ENCODE measurements at places on chromosomes 12 and 14. TPM values are rescaled to one million over a fixed set of nuclear protein-coding genes. Genes with fewer than 3 reads are reported as not detected.
A peak's percentile ranks its signal among the peaks of the same experiment; 100 is the strongest.

Gene ZC2HC1C
- 0.08 TPM for polyA plus RNA-seq

Gene GUCY2C
- 0.10 TPM for polyA plus RNA-seq

GRCh38 chr12:93020631-93021597 is 91.8 kb upstream of the EEA1 start:
- DNase-seq: no peak

GRCh38 chr12:45446013-45446412 is 230.1 kb downstream of the ANO6 start:
- DNase-seq: no peak

GRCh38 chr12:2633825-2634200 is 161.0 kb upstream of the FKBP4 start:
- DNase-seq: no peak

- no peak for DNase-seq
Measured at GRCh38 chr14:23147676-23148075, 28.6 kb upstream of the CEBPE start.

GRCh38 chr12:16361142-16361783 is 13.8 kb downstream of the MGST1 start:
- DNase-seq: no peak

DNA sequence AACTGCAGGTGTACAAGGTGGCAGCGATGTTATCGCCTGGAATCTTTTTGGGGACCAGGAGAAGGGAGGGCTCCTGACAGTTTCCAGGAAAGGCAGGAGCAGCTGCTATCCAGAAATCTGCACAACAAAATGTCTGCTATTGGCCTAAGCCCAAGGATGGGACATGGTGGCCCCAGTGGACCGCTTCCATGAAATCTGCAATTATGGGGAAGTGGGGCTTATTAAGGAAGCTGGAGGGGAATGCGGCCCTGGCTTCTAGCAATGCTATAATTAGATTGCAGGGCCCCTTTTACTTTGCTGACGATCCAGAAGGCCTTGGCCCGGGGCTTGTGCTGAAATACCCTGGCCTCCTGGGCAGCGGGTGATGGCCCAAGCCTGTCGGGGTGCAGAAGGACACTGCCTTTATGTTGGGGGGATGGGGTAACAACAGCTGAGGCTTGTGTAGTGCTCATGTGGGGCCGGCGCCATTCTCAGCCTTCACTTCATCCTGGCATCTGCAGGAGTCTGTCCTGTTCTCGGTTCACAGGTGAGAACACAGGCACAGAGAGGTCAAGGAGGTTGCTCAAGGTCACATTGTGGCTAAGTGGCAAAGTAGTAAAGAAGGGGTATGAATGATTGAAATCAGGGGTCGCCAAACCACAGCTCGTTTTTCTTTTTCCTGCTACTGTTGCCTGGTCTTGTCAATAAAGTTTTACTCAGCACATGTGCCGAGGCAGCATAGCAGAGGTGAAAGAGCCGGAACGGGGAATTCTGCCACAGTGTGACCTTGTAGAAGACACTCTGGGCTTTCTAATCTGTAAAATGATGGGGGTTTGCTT is 153.5 kb downstream of the RBM19 start:
- DNase-seq: no peak

DNA sequence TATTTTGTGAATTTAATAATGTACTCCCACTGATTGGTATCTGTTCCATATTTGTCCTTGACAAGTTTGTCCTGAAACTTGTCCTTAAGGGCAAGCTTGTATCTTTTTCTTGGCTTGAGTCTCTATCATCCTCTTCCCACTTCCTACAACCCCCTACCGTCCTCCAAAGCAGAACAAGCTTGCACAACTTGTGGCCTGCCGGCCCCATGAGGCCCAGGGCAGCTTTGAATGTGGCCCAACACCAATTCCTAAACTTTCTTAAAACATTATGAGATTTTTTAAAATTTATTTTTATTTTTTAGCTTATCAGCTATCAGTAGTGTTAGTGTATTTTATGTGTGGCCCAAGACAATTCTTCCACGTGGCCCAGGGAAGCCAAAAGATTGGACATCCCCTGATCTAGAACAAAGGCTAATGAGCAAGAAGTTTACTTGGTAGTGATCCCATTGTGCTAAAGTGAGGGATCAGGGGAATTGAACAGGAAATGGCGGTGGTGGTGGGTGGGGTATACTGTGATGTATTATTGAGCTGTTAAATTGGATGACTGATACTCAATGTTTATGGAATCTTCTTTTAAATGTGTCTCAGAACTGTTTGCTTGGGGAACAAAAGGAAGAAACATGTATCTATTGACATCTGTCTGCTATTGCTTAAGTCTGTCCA is 37.8 kb downstream of the TMX1 start:
- DNase-seq: no peak

Gene ABCD2
- polyA plus RNA-seq: not detected

DNA sequence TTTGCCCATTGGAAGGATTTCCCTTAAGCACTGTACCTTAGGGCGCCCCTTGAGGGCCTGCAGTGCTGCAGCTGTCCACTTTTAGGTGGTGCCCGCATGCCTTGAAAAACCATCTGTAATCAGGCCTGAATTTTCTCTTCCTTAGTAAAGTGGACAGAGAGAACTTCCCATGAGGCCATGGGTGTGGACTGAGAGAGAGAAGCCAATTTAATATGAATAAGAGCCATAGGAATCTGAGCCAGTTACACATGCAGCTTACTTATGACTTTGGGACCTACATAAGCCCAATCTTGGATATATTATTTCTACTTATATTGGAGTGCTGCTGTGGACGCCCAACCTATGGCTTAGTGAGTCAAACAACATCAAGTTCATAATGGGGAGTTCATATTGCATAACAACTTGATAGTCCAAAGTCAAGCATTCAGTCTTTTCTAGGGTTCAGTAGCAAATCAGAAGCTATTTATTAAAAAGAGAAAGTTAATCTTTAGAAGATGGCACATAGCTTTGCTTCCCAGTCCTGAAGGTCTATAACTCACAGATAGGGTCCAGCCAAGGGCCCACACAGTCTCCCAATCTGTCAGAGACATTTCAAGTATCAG is 11.1 kb upstream of the ETV6 start:
- no peak for DNase-seq

Gene DPPA3
- not detected for polyA plus RNA-seq

DNA sequence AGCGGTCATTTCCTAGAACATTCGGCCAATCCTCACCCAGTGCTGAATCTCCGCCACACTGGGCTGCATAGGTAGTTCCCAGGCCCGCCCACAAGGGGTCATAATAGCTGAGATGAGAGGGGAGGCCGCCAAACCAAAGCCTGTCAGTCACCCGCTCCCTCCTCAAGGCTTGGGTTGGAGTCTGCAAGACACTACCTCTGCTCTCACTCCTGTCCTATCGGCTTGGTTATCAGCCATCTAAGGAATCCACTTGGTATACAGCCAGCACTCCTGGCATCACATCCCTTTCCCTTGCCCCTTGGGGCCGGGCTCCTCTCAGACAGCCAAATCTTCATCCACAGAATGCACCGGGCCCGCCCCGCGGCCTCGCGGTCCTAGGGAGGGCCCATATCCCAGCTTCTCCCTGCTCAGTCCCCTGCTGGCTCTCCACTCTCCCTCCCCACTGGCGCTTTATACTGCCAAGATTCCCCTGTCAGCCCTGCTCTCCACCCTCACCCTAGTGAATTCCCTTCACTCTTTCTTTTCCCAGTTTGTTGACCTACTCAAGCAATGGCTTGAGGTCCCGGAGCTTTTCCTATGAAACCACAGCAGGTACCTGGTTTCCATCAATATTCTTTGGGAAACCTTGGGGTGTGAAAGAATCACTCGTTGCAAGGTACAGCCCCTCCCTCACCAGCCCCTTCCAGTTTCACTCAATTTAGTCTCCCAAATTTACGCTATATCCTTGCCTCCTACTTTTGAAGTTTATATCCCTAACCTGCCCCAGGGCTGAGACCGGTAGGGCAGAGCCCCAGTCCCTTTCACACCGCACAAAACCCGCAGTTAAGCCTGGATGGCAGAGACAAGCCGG is 1.4 kb downstream of the IFFO1 start:
- DNase-seq: peak; percentile 60

DNA sequence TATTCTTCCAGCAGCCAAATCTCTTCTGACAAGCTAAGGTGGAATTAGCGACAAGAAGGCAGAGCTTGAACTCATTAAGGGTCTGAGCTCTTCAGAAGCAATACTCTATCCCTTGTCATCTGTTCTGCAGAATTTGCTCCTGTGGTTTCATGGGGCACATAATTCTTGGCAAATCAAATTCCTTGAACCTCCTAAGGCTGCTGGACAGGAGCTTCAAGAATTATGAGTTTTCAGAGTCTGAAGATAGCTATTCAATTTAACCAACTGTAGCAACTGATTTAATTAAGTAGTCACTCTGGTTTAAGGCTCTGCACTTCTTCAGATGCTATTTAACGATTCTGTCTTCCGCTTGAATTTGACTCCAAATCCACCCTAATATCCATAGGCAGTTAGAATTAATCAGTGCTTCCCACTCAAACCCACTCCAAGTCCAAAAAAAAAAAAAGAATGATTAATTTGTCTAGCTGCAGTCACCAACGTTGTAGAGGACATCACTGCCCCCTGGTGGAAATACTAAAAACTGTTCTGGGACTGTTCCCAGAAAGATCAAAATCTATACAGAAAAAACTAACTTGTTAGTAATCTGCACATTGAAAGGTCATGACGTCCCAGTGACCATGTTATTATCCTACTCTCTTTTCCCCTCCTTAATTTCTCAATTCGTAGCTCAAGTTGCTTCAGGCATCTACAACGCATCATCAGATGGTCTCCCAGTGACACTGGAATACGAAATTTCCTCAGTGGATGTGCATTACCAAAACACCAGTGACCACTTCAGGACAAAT is 169.9 kb downstream of the KIF21A start:
- DNase-seq: peak; percentile 6

Gene KRT74
- polyA plus RNA-seq: not detected

GRCh38 chr14:26332966-26333365 is 264.9 kb downstream of the NOVA1 start:
- no peak for DNase-seq

DNA sequence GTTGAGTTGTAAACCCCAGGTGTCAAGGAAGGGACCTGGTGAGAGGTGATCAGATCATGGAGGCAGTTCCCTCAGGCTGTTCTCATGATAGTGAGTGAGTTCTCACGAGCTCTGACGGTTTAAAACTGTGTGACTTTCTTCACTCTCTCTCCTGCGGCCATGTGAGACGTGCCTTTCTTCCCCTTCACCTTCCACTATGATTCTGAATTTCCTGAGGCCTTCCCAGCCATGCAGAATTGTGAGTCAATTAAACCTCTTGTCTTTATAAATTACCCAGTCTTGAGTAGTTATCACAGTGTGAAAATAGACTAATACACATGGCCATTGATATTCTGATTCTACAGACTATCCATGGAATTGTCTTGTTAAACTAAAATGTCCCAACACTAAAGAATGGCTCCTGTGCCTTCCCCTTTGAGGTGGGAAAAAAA is 85.6 kb downstream of the SLC2A13 start:
- no peak for DNase-seq

- no peak for DNase-seq
Measured at GRCh38 chr12:76919383-76920171, 40.8 kb upstream of the CSRP2 start.

- DNase-seq: no peak
Measured at GRCh38 chr14:53621433-53621832, 335.2 kb downstream of the BMP4 start.
